Anterior cingulate cortex (tissue), 58 donors: ENCODE measurements at places on chromosomes 1 and 21.

- no peak for DNase-seq
These were observed 22.9 kb upstream of the IFNAR2 start for GRCh38 chr21:33206771-33207281.

DNA sequence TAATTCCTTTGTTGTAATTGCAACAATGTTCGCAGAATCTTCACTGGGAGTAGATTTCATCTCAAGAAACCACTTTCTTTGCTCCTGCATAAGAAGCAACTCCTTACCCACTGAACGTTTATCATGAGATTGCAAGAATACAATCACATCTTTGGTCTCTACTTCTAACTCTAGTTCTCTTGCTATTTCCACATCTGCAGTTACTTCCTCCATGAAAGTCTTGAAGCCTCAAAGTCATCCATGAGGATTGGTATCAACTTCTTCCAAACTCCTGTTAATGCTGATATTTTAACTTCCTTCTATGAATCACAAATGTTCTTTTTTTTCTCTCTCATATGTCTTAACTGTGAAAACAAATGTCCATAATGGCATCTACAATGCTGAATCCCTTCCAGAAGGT, 118.6 kb upstream of the RAB4A start:
- no peak for DNase-seq

DNA sequence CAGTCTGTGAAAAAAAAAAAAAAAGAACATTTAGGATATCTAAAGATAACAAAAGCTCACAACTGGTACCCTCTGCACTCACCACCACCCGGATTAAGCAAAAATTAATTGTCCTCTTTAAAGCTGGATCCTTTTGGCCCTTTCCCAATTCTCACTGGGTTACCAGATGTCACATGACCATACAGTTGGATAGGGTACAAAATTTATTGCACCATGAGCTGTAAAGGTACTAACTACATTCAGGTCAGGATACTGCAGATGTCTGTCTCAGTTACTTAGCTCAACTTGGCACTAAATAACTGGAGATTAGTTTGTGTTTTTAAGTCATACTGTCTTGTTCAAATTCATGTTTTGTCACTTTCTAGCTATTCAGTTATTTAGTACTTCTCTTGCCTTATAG, 96.3 kb downstream of the GPATCH2 start:
- DNase-seq, result no peak

DNA sequence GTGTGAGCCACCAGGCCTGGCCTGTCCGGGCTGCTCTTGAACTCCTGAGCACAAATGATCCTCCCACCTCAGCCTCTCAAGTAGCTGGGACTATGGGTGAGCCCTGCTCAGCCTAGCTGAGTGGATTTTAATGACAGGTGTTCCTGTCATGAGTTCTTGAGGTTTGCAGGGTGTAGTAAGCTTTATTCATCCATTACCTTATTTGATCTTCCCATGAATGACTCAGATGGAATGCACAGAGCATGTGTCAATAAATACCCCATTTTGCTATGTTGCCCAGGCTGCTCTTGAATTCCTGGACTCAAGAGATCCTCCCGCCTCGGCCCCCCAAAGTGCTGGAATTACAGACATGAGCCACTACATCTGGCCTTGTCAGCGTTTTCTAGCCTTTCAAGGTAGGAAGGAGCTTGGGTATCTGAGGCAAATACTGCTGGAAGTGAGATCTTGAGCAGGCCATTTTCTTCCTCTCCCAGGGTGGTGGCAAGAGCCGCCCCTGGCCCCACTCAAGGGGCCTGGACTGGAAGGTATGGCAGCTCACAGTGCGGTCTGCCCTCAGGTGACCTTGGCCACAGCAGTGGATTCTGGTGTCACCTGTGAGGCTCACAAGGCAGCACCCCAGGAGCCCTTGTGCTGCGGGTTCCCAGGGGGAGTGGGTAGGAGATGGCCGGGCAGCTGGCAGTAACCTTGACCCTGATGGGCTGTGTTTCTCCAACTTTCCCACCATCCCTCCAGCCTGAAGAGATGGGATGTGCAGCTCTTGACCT, 20.0 kb downstream of the PIK3CD start:
- DNase-seq, result no peak

DNA sequence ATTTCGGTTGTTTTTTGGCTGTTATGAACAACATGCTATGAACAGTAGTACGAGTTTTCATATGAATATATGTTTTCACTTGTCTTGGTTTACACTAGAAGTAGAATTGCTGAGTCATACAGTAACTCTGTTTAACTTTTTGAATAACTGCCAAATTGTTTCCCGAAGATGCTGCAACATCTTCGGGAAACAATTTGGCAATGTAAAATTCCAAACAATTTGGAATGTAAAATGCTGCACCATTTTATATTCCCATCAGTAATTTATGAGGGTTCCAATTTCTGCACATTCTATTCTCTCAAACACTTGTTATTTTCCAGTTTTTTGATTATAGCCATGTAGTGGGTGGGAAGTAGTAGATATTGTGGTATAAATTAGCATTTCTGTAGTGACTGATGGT, 11.6 kb downstream of the PCBP3 start:
- DNase-seq, result no peak

DNA sequence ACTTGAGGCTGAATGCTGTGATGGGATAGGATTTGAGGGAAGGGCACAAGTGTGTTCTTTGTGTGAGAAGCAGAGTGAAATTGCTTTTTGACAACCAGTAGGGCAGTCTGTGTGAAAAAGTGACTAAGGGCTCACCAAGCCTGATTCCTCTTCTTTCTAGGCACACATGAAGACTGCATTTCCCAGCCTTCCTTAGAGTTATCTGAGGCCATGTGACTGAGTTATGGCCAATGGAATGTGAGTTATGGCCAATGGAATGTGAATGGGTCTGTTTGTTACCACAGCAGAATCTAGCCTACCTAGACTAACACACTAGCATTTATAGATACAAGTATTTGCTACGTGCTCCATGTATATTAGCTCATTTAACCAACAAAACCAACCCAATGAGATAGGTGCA, 35.3 kb upstream of the DIRAS3 start:
- DNase-seq, result no peak

DNA sequence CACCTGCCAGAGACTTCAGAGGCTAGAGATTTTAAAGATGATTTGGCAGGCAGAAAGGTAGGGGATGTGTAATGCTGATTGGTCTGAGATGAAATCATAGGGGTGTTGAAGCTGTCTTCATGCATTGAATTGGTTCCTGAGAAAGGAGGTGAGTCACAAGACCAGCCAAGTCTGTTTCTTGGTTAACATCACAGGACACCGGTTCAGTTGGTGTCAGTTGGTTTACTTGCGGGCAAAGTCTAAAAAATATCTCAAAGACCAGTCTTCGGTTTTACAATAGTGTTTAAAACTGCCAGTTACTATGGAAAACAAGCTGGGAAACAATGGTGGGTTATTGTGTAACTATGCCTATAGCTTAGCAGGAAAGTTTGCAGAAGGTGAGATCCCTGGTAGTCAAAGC, 305.9 kb downstream of the BARHL2 start:
- DNase-seq, result no peak

- no peak for DNase-seq
These were observed 26.4 kb downstream of the GIPC2 start for GRCh38 chr1:78072216-78072615.

DNA sequence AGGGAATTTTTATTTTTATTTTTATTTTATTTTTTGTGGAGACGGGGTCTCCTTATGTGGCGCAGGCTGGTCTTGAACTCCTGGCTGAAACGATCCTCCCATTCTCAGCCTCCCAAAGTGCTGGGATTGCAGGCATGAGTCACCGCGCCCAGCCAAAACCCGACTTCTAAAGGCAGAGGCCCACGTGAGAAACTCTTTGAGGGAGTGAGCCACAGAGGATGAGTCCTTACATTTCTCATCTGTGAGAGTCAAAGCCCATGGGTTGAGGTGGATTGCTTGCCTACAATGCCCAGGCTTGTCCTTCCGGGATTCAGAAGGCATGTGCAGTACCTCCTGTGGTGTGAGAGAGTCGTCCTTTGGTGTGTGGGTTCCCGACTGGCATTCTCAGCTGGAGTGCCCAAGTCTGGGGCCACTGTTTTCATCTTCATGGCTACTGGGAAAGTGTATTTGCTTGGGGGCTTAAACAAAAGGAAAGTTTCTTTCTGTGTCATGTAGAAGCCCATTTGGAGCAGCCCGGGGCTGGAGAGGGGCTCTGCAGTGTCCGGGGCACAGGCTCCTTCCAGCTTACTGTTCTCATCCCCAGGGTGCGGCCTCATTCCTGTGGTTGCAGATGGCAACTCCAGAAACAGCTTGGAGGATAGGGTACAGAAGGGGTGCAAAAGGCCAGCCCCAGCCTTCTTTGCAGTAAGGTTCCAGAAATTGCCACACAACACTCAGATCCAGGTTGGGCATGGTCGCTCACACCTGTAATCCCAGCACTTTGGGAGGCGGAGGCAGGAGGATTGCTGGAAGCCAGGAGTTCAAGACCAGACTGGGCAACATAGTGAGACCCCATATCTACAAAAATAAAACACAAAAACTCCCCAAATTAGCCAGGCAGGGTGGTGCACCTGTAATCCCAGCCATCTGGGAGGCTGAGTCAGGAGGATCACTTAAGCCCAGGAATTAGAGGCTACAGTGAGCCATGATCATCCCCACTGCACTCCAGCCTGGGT, 29.4 kb upstream of the CSF3R start:
- no peak for DNase-seq

DNA sequence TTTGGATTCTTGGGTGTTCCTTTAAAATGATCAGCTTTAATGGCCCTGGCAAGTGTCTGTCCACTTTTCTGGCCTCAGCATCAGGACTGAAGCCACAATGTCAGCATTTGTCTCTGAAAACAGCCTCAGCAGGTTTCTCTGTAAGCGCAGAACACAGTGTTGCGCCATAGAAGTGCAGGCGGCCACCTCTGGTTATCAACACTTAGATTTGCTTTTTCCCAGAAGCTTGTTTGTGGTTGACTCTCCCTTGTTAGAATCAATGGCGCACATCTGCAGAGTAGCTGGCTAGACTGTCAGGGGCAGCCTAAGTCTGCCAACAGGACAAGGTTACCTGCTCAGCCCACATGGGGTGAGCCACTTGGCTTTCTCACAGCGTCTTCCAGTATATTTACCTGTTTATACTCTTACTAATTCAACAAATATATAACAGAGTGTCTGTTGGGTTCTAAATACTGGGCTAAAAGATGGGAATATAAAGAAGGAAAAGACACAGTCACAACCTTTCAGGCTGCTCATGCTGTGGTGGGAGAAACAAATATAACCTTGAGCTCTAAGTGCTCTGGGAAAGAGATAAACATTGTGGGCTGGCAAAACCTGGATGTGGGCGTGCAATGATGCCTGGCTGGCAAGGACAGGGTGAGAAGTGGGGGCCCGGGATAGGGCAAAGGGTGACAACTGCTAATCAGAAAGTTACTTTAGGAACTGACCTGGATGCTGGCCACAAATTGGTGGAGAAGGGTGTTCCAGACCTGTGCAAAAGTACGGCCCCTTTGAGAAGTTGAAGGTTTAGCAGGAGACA, 149.3 kb upstream of the KIAA0040 start:
- no peak for DNase-seq

DNA sequence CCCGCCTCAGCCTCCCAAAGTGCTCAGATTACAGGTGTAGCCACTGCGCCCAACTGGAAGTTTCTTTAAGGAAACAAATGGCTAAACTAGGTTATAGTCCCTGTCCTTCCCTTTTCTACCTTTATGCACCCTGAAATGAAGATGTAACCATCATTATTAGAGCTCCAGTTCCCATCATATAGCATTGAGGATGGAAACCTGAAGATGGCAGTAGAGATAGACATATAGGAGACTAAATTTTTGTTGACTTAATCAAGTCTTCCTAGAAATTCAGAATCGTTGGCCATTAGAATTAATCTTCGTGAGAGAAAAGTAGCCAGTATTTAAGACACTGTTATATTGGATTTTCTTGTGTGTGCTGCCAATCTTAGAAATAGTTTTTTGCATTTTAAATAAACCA, 1016.3 kb upstream of the NCAM2 start:
- DNase-seq, result no peak

- no peak for DNase-seq
These were observed 2.8 kb downstream of the RPL5 start for GRCh38 chr1:92834617-92835016.

- no peak for DNase-seq
These were observed 16.6 kb upstream of the TRIM45 start for GRCh38 chr1:117138106-117138505.

- no peak for DNase-seq
These were observed 122.3 kb downstream of the GALNT2 start for GRCh38 chr1:230189341-230189740.

DNA sequence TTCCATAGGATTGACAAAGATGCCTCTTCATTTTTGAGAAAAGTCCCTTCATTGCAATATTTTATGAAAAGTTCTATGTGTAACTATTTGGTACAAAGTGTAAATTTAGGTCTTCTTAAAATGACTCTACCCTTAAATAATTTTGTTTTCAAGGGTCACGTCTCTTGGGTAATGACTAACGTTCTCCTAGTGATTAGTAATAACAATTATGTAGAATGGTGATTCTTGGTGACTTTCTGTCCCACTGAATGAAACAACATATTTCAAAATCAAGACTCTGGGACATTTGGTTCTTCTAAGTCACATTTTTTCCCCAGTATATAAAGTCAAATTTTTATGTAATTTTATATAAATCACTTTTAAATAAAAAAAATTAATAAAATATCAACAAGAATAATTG, 277.5 kb upstream of the ADAMTS5 start:
- DNase-seq, result no peak

DNA sequence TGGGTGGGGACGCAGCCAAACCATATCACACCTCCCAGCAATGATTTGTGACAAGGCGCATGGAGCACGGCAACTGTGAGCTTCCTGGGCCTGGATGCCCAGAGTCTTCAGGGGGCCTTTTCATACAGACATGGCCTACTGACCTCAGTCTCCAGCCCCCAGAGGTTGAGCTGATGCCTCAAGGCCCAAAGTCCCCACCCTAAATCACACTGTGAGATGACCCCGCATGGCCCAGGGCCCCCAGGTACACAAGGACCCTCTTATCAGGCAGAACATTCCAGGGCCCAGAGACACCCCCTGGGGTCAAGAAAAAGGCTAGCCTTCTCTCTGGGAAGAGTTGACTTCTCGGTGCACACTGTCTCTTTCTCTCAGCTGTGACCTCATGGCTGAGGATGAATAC, 179.7 kb upstream of the C1orf174 start:
- DNase-seq, result no peak

GRCh38 chr1:147651466-147651865, 18.9 kb downstream of the ACP6 start:
- no peak for DNase-seq

DNA sequence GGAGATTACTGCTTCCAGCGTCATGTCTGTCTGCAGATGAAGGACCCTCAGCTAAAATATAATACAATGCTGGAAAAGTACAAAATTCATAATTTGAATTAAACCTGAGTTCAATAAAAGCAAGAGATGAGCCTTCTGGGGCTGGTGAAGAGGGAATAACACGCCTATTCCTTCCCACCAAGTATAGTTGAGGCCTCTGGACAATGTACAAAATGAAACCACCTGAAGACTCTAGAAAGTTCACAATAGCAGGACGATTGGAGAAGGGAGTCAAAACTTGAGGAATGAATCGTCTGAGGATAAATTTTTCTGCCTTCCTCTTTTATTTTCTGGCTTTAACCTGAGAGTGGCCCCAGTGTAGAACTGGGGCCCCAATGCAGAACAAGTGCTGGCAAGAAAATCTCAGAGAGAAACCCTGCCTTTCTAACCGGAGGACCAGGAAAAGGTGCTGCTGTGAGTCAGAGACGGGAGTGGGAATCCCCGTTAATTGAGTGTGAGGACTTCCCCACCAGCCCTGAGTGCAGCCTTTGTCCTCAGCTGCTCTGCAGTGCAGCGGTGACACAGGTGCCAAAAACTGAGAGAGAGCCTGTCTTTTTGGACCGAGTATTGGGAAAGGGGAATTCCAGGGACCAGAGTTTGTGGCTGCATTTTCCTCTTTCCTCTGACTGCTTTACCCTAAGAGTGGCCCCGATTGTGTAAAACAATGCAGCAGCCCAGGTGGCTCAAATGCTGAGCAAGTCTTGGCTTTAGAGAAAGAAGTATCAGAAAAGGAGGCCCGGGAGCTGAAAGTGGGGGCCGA, 264.9 kb downstream of the DYRK1A start:
- DNase-seq, result no peak
